SK-N-SH (cell line): ENCODE measurements at places on chromosomes 4 and X. TPM values are rescaled to one million over a fixed set of nuclear protein-coding genes. Genes with fewer than 3 reads are reported as not detected.
A peak's percentile ranks its signal among the peaks of the same experiment; 100 is the strongest.

Gene CITED1
- polyA plus RNA-seq = 0.41 and 0.44 TPM in 2 replicates

DNA sequence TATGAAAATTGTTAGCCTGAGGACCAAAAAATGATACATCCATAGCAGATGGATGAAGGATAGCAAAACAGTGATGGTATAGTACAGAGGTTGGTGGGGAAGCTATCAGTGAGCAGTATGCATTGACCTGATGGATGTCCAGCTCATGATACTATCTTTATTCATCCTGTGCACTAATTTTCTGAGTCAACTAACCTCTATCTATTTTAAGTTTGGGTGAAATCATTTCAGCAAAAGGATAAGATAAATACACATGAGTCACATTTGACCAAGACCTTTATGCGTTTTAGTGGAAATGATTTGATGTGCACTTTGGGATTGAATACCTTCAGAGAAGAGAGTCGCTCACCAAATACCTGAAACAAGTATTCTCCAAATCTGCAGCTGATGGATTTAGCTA is 351.0 kb upstream of the NR3C2 start:
- no peak for DNase-seq

DNA sequence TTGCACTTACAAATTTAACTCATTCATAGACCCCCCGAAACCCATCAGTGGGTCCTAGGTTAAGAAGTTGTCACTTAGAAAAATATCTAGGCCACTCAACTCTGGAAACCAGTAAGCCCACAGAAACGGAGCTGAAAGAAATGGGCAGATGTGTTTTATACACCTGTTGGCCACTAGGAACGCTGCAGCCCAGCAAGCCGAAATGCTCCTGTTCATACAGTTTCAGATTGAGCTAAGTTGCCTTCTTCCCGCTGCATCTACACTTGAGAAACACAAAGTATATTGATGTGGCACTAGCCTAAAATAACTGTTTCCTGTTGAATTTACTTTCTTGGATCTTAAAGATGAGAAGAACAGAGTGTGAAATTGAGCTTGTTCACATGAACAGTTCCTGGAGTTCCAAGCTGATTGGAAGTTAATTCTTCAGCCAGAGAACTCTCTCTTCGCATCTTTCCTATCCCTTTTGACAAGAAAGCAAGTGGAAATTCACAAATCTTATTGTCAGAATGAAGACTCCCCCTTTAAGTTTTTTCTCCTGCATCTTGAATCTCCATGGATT is 174.1 kb downstream of the RBMX2 start:
- DNase-seq = peak; percentile 55

Gene AR
- not detected in 2 replicates for polyA plus RNA-seq

Gene ADH1A
- polyA plus RNA-seq = not detected in 2 replicates

Gene GABRE
- 8.1 and 12.2 TPM in 2 replicates for polyA plus RNA-seq

DNA sequence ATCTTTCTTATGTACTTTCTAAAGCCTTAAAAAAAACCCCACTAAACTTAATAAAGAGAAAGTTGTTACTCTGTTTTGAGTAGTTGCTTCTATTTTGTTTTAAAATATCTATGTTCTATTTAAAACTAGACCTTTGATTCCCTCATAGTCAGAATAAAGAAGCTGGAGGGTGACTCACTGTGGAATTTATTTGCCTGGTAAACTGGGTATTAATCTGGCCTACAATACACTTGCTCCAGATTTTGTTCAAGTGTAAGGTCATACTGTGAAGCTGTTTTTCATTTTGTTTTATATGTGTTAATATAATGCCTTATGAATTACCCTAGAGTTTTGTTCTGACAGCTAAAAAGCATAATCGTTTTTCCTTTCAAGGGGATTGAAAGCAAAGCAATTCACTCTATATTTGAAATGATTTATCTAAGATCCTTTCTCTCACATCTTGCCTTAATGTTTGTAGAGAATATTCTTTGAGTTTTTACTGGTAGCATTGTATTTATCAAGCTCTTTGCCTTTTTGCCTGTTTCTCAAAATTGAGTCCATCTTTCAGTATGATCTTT is 277.4 kb upstream of the PITX2 start:
- no peak for DNase-seq

DNA sequence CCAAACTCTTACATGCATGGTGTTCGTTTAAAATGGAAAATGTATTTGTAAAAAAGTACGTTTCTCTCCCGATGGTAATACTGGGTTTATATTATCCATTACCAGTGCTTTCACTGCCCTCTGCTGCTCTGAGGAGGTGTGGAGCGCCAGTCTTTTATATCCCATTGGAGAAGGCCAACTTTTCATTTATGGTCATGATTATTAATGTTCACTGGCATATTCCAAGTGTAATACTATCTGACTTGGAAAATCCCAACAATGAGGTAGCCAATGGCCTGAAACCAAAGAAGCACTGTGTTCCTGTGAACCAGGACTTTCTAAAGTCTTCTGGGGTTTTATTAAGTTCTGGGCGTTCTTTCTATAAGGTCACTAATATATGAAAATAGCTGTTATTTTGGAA is 80.7 kb downstream of the SYNPO2 start:
- DNase-seq = peak; percentile 61

Gene SLC25A5
- 374 and 387 TPM in 2 replicates for polyA plus RNA-seq

DNA sequence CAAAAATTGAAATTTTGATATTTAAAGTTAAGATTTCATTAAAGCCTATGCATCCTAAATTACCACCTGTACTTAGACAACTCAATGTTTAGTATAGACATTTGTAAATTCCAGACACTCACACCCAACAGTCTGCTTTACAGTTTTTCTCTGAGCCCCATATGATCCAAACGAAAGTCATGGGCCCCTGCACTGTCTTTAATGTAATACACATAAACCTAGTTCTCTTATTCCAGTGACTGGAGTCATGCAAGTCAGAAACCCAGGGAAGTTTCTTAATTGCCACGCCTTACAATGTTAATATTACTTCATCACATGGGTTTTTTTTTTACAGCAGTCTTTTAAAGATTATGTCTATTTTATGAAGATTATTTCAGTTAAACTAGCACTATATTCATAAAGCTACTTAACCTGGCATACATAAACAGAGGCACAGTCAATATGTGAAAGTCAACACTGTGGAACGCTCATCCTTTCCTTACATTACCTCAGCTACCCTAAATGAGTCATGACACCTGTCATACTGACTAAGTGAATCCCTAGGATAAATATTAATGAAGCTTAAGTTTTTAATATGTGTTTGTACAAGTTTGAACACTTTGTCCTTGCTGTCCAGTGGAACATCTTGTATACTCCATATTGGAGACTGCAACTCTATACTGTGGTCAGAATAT is 67.7 kb upstream of the H2AZ1 start:
- no peak for DNase-seq

Gene CCDC110
- 0.05 TPM in 1 of 2 replicates, not detected in the other for polyA plus RNA-seq

DNA sequence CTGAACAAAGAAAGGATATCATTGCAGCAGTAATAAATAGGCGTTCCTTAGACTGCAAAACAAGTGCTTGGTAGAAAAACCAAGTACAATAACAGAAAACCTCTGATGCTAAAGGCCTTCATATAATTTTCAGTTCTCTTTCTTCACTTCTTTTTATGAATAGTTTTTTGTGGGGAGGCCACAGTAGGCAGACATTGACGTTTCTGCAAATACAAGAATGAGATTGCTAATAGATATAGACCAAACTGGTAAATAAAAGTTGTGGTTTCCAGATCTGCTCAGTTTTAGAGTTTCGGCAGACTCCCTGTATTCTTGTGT is 57.0 kb upstream of the RAP1GDS1 start:
- no peak for DNase-seq

- no peak for DNase-seq
Measured at GRCh38 chr4:101284546-101284945, 62.8 kb downstream of the PPP3CA start.

- no peak for DNase-seq
Measured at GRCh38 chr4:76931087-76931486, 18.5 kb upstream of the SEPTIN11 start.

GRCh38 chrX:119486745-119487144 is 18.5 kb downstream of the SLC25A5 start:
- no peak for DNase-seq

DNA sequence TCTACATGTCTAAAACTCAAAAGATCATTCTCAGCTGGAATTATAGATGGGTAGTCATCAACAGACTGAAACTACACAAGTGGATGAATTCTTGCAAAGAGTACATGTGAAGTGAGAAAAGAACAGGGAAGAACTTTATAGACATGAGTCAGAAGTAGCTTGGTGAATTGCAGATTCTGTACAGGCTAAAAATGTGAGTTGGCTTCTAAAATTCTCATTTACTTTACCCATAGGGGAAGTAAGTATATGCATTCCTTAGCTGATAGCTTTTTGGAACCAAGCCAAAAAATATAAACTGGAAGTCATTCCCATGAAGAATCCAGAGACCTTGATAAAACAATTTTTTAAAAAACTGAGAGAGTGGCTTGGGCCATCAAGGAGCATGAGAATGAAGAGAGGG is 584.2 kb upstream of the FTHL17 start:
- no peak for DNase-seq

DNA sequence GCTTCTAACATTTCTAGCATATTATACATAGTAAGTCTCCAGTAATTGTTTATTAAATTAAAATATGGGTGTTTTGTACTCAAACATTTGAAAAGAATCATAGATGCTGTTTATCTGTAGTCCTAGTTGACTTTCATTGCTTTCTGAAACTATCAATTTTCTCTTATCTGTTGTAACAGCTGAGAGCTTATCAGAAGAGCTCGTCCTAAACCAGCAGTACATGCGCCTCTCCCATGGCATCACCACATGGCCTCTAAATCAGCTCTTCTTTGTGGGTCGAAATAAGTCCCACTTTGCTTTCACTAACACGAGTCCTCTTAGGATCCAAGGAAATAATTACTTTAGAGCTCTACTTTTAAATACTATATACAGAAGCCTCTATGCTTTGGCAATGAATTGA is 55.1 kb downstream of the PPP3CA start:
- peak; percentile 40 for DNase-seq

DNA sequence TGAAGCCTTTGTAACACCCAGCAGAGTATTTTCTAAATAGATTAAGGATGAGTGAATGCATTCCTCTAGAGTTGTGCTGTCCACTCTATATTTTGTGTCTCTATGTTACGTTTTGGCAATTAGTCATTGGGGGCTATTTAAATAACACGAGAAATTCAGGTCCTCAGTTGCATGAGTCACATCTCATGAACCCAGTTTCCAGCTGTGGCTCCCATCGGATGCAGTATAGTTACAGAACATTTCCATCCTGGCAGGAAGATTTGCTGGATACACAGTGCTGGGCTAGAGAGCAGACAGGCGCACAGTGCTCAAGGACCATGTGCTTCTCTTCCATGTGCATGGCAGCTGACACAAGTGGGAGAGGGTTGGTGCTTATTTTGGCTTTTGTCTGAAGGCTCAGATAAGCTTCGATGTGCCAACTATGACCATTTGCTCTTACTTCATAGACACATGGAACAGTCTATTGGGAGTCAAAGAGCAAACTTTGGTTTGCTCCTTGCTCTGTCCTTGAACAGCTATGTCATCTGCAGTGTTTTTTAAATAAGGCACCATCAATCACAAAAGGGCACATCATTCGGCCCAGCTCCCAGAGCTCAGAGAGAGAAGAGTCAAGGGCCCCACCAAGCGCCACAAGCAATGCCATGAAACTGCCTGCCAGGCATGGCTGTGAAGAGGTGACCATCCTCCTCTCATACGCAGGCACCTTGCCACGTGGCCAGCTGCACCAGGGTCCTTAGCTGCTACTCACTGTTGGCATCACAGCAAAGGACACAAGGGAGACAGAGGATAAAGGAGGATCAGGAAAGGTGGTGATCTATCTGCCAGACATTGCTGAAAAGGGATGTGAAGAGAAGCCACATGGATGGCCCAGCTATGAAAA is 8.1 kb upstream of the STS start:
- no peak for DNase-seq

- no peak for DNase-seq
Measured at GRCh38 chr4:98406819-98407218, 145.6 kb downstream of the RAP1GDS1 start.

Gene MID2
- 0.16 and 0.18 TPM in 2 replicates for polyA plus RNA-seq

DNA sequence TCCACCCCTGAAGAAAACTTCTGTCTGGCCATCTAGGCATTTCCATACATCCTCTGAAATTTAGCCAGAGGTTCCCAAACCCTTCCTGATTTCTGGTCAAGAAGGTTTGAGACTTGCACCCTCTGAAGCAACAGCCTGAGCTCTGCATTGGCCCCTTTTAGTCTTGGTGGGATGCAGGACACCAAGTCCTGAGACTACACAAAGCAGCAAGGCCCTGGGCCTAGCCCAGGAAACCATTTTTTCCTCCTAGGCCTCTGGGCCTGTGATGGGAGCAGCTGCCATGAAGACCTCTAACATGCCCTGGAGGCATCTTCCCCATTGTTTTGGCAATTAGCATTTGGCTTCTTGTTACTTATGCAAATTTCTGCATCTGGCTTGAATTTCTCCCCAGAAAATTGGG is 196.6 kb downstream of the IL1RAPL2 start:
- no peak for DNase-seq

DNA sequence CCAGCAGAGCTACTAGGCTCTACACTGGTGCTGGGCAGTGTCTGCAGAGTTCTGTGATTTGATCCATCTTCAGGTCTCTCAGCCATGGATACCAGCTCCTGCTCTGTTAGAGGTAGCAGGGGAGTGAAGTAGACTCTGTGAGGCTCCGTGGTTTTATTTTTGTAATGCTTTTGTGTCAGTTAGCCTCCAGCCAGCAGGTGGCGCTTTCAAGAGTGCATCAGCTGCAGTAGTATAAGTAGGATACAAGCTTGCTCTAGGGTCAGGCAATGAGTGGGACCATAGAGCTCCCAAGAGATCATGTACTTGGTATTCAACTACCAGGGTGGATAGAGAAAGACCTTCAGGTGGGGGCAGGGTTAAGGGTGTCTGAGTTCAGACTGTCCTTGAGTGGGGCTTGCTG is 362.5 kb upstream of the TRAM1L1 start:
- no peak for DNase-seq

Gene MAGEB18
- polyA plus RNA-seq = not detected in 2 replicates

Gene SYNPO2
- polyA plus RNA-seq = 7.2 and 10.8 TPM in 2 replicates

- no peak for DNase-seq
Measured at GRCh38 chrX:21770631-21771321, 12.9 kb upstream of the SMPX start.

DNA sequence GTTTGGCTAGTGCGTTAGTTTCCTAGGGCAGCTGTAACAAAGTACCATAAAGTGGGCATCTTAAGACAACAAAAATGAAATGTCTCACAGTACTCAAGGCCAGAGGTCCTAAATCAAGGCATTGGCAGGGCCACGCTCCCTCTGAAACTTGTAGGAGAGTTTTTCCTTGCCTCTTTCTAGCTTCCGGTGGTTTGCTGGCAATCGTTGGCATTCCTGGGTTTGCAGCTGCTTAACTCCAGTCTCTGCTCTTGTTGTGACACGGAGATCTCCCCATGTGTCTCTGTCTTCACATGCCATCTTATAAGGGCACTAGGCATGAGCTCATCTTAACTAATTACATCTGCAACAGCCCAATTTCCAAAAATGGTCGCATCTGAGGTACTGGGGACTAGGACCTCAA is 362.0 kb upstream of the BOD1L1 start:
- DNase-seq = no peak

- DNase-seq = no peak
Measured at GRCh38 chr4:88857588-88857987, 160.0 kb upstream of the NAP1L5 start.

- peak; percentile 63 for DNase-seq
Measured at GRCh38 chr4:2220016-2220630, 21.8 kb downstream of the HAUS3 start.
